Central memory CD4-positive, alpha-beta T cell (primary cell): ENCODE measurements at places on chromosomes 11 and 22.

GRCh38 chr11:32439501-32440210 is 4.3 kb upstream of the WT1 start:
- DNase-seq = no peak

GRCh38 chr11:3622521-3622920 is 19.3 kb downstream of the ART5 start:
- DNase-seq = no peak

GRCh38 chr22:25829237-25829636 is 87.2 kb downstream of the MYO18B start:
- DNase-seq = no peak

DNA sequence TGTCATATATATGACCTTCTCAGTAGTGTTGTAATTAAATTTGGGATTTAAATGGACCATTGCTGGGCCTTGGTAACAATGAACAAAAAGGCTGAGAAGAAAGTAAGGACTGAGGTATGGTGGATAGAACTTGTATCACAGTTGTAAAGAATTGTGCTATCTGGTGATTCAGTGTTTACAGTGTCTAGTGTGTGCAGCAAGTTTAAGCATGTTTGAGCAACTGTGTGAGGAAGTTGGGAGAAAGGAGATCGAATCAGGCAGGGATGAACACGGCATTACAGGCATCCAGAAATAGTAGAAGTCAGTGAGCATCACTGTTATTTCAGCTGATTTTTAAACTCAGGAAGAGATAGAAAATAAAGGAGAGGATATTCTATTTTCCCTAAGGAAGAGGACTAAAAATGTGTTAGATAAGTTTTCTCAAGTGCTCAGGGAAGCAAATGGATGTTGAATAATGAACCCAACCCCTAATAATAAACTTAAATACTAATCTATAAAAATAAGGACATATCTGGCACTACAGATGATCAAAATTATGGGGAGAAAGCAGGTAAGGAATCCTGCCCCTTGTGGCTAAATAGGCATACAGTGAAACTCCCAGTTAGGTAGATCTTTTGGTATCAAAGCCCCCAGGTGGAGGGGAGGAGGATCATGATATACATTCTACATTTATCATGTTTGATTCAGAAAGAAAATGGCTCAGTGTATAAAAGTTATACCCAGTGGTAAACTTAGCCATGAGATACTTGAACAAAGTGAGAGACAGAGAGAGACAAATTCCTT is 361.0 kb upstream of the ANO3 start:
- DNase-seq = no peak

- DNase-seq = no peak
Measured at GRCh38 chr11:63155794-63156193, 11.8 kb upstream of the SLC22A24 start.

DNA sequence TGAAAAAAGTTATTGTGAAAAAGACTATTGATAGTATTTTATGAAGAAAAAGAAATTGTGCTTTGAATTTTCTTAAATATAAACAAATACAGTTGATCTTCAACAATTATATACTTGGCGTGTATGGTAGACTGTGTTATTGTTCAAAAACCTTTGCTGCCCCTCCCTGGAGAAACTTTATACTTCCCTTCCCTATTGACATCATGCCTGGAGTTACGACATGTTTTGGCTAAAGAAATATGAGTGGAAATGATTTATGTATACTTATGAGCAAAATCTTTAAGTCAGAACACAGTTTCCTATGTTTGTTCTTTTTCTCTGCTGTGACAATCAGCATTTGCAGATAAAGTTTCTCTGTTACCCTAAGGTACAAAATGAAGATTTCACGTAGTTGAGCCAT is 243.8 kb downstream of the TMEM135 start:
- DNase-seq = no peak

DNA sequence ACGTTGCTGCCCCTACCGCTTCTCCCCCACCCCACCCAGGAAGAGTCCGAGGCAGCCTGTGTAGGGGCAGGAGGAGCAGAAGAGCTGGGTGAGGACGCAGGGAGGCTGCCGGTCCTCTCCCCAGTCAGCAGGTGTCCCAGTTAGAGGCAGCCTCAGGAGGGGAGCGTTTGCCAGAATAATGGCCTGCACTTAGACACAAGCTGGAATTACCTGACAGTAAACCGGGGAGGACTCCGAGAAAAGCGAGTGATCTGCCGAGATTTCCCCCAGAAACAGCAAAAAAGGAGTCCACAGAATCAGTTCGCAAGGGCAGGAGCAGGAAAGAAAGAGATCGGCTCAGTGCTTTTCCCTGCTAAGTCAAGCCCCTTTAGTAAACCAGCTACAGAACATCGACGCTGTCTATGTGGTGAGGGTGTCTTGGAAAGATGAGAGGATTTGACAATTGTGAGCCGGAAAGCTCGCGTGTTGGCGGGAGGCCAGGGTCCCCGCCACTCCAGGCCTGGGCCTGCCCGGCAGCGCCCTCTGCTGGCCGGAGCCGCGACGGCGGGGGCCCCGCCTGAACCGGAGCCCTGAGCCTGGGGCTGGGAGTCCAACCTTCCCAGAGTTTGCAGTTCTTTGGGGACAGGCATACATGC is 17.7 kb upstream of the THRSP start:
- DNase-seq = peak; percentile 65

DNA sequence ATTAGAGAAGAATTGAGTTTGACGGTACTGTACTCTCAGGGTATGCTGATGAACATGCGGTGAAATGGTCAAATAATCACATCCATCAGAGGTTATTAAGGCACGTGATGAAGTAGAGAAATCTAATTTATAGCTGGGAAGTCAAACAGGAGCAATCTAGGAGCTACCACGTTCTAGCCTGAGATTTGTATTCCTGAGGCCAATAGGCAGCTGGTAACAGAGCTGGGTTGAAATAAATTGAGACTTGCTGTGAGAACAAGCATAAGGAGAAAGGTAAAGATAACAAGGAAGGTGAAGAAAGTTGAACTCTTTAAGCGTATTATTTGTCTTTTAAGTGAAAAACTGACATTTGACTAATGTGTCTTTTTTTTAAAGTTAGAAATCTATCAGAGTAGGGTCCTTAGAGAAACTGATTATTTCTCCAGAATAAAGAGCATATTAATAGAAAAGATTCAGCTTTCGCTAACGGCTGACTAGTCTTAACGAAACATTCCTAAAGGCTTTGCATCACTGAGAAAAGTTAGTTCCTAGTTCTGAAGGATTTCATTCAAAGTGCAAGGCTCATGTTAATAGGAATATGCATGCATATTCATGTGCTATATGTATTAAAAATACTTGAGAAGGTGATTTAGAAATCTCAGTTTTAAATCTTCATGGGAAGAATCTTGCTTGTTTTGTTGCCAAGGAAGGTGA is 5.2 kb upstream of the WEE1 start:
- DNase-seq = no peak

DNA sequence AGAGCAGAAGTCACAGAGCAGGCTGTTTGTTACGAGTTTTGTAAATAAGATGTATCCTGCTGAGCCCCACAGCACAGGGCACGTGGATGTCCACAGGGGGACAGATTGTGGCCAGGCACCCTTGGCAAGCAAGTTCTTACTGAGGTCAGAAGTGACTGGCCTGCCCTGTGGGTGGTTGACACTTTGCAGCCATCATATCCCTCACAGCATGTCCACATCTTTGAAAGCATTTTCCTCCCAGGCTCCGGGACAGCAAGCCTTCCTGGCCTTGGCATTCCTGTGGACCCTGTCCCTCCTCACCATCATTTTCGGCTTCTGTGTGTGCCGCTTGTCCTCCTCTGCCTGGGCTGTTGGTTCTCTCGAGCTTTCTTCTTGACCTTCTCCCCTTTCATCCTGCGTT is 189.5 kb downstream of the TBC1D22A start:
- no peak for DNase-seq

DNA sequence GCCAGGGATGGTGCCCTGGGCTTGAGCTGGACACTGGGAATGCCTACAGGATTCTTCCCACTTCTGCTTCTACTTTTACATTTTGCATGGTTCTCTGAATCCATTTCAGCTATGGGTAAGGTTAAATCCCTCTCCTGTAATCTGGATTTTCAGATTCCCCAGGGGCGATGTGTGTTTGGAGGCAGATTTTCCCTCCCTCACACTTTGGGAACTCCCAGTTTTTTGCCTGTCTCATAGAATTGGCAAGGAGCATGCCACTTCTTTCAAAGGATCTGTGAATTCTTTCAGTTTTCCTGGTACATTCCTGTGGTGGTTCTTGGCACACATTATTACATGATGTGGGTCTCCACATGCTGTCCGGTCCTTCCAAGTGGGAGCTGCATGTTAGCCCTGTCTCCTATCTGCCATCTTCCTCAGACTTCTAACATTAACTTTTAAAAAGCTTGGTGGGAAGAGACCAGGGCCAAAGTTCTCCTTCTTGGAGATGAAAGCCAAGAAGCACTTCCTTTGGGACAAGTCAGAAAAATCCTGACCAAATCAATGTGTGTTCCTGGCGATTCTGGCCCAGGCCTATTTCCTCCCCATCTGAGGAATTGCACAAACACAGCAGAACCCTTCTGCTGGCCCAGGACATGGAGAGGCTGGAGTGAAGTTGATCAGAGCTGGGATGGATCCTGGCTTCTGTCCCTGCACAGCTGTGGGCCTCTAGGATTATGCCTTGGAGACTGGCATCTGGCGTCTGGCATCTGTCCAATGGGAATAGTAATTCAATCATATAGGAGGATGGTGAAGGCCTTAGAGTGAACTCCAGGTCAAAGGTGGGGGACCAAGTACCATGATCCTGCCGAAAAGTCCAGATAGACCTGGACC is 5.4 kb upstream of the APOL2 start:
- no peak for DNase-seq

GRCh38 chr11:27717377-27717776 is 17.1 kb upstream of the BDNF start:
- no peak for DNase-seq

- DNase-seq = no peak
Measured at GRCh38 chr11:79973721-79974617, 533.1 kb upstream of the TENM4 start.
